ENCODE measurements at places on chromosomes 16 and 17. TPM values are rescaled to one million over a fixed set of nuclear protein-coding genes. Genes with fewer than 3 reads are reported as not detected.

- DNase-seq = no peak
Observed at GRCh38 chr17:2724784-2725164, 13.2 kb upstream of the CLUH start.

DNA sequence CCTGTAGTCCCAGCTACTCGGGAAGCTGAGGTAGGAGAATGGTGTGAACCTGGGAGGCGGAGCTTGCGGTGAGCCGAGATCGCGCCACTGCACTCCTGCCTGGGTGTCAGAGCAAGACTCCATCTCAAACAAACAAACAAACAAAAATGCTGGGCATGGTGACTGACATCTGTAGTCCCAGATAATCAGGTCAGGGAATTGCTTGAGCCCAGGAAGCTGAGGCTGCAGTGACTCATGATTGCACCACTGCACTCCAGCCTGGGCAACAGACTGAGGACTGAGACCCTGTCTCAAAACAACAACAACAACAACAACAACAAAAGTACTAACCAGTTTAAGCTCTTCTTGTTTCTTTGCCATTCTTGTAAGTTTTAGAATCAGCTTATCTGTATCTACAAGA is 383.0 kb upstream of the PMFBP1 start:
- DNase-seq = peak; percentile 15

DNA sequence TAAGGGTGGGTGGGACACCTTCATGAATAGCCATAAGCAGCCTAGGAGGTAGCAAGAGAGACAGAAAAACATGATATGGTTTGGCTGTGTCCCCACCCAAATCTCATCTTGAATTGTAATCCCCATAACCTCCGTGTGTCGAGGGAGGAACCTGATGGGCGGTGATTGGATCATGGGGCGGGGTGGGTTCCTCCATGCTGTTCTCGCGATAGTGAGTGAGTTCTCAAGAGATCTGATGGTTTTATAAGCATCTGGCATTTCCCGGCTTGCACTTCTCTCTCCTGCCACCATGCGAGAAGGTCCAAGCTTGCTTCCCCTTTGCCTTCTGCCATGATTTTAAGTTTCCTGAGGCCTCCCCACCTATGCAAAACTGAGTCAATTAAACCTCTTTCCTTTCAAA is 259.1 kb upstream of the ERCC4 start:
- DNase-seq = peak; percentile 22

GRCh38 chr17:1494736-1495253 is 2.3 kb upstream of the MYO1C start:
- DNase-seq = no peak

Gene TBC1D3E
- not detected for total RNA-seq

Gene SP6
- total RNA-seq = 1.8 TPM

Data from HT1080 (cell line).